ENCODE measurements at places on chromosomes 4 and X.

GRCh38 chr4:129378364-129378763 is 282.4 kb downstream of the C4orf33 start:
- DNase-seq, result no peak

- no peak for DNase-seq
Measured at GRCh38 chr4:4269331-4269731, 20.6 kb downstream of the LYAR start.

DNA sequence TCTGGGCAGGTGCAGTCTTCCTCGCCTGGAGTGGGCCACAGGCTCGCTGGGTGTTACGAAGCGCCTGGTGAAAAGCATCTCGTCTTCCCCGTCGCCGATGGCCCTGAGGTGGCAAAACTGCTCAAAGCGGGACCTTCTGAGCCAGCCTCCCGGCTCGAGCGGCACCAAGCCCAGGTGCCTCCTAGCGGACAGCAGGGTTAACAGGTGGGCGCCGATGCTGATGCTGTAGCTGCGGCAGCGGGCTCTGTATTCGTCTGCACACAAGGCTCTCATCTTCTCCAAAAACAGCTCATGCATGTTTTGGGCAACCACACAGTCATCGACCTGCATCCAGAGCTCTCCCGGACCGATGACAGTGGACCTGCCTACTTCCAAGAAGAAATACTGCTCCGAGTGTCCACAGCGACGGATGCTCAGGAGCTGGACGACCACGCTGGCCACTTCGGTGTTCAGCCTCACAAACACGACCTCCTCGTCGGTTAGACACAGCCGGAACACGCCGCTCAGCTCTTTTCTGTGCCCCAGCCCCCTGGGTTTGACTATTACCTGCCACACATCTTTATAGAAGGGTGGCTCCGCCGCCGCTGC is 1.2 kb downstream of the IRS4 start:
- DNase-seq, result no peak

DNA sequence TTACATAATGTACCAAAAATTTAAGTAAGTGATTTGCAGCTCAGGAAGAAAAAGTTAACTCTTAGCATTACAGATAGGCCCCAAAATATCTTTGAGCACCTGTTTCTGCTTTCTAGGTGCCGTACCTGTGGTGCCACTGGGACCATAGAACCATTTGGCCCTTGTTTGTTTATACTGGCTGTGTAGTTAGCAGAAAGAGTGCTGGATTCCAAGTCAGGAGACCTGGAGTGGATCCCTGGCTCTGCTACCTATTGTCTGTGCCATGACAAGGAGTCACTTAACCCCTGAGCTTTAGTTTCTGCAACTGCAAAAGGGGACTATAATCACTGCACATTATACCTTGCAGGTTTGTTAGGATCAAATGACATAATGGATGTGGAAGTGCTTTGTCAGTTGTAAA is 137.8 kb upstream of the GPR101 start:
- no peak for DNase-seq
